ENCODE measurements at places on chromosomes 3 and 15.

GRCh38 chr15:63030101-63030551 is 12.4 kb upstream of the TPM1 start:
- DNase-seq = no peak

GRCh38 chr3:157498371-157498770 is 4.8 kb downstream of the VEPH1 start:
- DNase-seq = no peak

DNA sequence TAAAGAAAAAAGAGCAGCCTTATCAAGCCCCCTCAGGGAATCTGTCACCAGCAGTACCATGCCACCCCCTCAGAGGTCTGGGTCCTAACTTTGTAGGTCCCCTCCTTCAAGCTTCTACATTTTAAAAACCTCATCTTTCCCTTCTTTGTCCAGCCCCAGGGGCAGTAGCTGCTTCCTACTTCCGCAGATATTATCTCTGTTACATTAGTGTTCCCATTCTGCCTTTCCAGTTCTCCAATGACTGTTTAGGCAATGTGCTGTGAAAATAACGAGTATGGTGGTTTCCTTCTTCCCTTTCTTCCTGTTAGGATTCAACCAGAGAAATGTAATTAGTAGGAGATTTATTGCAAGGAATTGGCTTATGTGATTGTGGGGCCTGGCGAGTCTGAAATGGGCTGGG is 126.1 kb upstream of the TNIK start:
- DNase-seq = no peak

DNA sequence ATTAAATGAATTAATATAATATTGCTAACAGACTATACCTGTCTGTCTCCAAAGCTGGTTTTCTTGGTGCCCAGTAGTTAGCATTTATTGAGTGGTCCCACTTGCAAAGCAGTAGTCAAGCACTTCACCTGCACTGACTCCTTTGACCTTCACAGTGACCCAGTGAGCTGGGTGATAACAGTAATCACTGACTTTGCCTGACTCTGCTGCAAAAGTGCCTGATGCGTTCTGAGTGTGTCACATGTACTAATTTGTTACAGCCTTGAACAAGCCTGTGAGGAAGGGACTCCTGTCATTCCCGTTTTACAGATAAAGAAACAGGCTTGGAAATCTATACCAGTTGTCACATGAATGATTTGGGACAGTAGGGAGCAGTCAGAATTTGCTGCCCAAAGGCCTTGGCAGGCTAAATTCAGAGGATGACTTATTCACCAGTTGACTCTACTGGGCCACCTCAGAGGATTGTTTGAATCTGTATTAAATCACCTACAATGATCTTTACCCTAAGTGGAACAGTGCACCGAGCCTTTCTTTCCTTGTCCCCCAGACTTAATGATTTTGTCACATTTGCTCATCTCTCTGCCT is 116.6 kb upstream of the PLXNA1 start:
- no peak for DNase-seq

DNA sequence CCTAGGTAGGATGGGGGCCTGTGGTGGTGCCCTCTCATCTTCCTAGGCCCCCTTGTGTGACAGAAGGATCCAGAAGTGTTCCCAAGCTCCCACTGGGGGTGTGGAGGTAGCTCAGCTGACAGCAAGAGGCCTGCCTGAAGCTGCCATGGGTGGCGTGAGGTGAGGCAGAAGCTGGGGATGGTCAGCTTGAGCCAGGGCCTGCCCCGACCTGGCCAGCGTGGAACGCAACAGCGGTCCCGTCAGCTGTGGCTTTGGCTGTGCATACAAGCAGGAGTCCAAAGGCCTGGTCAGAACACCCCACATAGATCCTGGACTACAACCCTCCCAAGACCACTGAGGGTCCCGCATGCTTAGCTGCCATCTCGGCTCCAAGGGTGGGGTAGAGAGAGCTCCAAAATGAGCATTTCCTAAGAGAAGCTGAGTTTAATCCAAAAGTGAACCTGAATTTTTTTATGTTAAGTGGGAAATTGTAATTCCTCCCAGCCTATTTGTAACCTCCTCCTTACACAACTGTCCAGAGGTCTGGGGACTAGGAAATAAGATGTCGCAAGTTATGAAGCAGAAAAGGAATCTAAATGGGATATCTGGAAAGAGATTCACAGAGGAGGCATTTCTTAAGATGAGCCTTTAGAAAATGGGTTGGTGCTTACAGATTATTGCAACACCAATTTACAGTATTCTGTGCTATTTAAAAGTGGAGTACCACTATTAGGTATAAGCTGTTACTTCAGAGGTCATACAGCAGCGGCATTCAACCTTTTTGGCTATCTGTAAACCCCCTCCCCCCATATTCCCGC is 9.9 kb upstream of the PLA2G4D start:
- DNase-seq = no peak

- no peak for DNase-seq
Measured at GRCh38 chr3:139679220-139679775, 1.5 kb upstream of the NMNAT3 start.

DNA sequence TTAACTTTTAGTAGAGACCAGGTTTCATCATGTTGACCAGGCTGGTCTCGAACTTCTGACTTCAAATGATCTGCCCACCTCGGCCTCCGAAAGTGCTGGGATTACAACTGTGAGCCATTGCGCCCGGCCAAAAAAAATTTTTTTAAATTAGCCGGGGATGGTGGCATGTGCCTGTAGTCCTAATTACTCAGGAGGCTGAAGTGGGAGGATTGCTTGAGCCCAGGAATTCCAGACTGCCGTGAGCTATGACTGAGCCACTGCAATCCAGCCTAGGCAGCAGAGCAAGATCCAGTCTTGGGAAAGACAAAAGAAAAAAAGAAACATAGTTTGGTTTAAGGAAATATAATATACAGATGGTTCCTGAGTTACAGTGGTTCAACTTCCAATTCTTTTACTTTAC is 44.9 kb upstream of the EIF3J start:
- DNase-seq = no peak

GRCh38 chr3:2099779-2100191 is 1.1 kb downstream of the CNTN4 start:
- no peak for DNase-seq

GRCh38 chr3:122105626-122106025 is 50.5 kb downstream of the CD86 start:
- DNase-seq = no peak

DNA sequence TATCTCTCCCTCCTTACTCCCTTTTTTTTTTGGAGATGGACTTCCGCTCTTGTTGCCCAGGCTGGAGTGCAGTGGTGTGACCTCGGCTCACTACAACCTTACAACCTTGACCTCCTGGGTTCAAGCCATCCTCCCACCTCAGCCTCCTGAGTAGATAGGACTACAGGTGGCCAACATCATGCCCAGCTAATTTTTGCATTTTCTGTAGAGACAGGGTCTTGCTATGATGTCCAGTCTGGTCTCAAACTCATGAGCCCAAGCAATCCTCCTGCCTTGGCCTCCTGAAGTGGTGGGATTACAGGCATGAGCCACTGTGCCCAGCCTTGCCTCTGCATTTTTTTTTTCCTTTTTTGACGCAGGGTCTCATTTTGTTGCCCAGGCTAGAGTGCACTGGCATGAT is 17.1 kb downstream of the STAG1 start:
- DNase-seq = no peak

DNA sequence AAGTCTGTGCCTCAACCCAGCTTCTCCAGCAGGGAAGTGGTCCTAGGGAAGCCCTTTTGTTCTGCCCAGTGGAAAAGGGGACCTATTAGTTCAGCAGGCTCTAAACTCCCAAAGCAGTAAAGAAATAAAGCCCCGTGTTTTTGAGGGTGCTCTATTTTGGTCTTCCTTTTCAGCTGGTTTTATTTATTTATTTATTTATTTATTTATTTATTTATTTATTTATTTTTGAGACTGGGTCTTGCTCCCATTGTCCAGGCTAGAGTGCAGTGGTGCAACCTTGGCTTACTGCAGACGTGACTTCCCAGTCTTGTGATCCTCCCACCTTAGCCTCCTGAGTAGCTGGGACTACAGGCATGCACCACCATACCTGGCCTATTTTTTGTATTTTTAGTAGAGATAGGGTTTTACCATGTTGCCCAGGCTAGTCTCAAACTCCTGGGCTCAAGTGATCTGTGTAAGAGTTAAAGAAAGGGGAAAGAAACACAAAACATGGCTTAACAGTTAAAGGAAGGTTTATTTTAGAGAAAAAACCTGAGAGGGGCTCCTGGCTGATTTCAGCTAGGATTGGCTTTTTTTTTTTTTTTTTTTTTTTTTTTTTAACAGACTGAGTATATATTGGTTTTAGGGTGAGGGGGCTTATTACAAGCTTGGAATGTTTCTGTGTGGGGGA is 154.6 kb downstream of the CLSTN2 start:
- no peak for DNase-seq

DNA sequence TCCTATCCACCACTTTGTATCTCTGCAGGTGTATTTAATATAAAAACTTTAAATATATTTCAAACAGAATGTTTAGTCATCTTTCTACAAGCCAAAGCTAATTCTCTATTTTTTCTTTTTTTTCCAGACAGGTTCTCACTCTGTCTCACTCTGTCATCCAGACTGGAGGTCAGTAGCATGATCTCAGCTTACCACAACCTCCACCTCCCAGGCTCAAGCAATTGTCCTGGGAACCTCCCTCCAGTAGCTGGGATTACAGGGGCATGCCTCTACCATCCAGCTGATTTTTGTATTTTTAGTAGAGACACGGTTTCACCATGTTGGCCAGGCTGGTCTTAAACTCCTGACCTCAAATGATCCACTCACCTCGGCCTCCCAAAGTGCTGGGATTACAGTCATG is 202.6 kb downstream of the VGLL3 start:
- no peak for DNase-seq
